ENCODE measurements at places on chromosomes 5 and 9.

GRCh38 chr5:145833631-145834200 is 1.4 kb downstream of the PRELID2 start:
- no peak for DNase-seq

- no peak for DNase-seq
Measured at GRCh38 chr9:68872026-68872501, 141.8 kb downstream of the PRKACG start.

- DNase-seq = no peak
Measured at GRCh38 chr5:123868267-123868666, 356.3 kb downstream of the CSNK1G3 start.

- no peak for DNase-seq
Measured at GRCh38 chr5:16461782-16462181, 3.8 kb downstream of the ZNF622 start.

- no peak for DNase-seq
Measured at GRCh38 chr5:64939772-64940510, 171.2 kb downstream of the CWC27 start.

GRCh38 chr5:95861221-95861863 is 38.8 kb upstream of the GLRX start:
- peak; percentile 32 for DNase-seq

- no peak for DNase-seq
Measured at GRCh38 chr9:35669331-35670145, 4.2 kb upstream of the CA9 start.

- DNase-seq = no peak
Measured at GRCh38 chr9:135048758-135049444, 38.6 kb upstream of the OLFM1 start.

DNA sequence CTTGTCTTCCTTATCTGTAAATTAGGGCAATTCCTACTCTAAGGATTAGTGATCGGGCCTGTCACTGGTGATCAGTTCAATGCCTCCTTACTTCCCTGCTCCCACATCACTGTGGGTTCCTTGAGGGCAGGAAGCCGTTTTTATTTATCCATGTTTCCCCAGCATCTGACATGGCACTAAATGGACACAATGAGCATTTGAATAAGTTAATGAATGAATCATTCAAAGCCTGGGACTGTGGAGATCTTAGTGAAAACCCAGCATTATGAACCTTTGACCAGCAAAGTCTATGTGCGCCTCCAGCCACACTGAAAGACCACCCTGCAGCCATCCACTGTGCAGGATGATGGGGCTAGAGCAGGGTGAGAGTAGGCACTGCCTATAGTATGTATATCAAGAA is 11.6 kb downstream of the COL15A1 start:
- DNase-seq = no peak

GRCh38 chr9:110623462-110624025 is 44.0 kb upstream of the SVEP1 start:
- peak; percentile 70 for DNase-seq

- DNase-seq = no peak
Measured at GRCh38 chr5:156042726-156043125, 284.2 kb upstream of the SGCD start.

- no peak for DNase-seq
Measured at GRCh38 chr9:129437626-129438323, 183.1 kb downstream of the C9orf50 start.

DNA sequence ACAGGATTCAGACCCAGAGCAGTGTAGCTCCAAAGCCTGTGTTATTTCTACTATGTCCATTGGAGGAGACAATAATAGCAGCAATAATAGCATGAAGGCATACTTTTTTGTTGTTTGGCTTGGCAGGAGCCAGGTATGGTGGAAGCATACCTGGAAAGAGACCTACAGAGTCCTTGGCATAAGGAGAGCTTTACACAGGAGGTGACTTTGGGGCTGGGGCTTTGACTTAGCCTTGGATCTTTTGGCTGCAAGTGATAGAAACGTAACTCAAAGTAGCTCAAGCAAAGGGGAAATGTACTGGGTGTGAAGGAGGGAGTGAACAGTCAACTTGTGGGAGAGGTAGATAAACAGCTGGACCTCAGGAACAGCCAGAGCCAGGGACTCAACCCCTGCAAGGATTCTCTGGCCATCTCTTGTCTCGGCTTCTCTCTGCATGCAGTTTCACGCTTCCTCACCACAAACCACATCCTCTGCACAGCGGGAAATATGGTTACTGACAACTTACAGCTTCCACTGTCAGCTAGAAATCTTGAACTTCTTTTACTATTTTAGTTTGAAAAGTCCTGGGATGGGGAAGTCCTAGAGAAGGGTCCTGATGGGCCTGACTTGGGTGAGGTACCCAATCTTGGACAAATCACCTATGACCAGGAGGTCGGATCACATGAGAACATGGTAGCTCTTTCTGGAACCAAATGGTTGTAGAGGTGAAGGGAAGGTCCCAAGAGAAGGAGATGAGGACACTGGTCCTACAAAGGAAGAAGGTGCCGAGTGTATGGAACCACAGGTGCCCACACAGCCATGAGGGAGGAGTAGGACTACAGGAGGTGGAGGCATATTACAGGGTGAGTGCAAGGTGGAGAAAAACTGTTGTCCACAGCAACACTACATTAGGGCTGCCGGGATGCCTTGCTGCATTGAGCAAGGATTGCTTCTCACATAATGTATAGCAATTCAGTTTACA is 47.0 kb upstream of the TGFBR1 start:
- DNase-seq = peak; percentile 81
